ENCODE measurements at places on chromosomes 13 and 19. TPM values are rescaled to one million over a fixed set of nuclear protein-coding genes. Genes with fewer than 3 reads are reported as not detected.

Gene KCNJ14
- 1.5 TPM for total RNA-seq

Gene GNA15
- total RNA-seq: not detected

Gene ZNF708
- 1.1 TPM for total RNA-seq

Gene KASH5
- total RNA-seq: not detected

Gene MAST1
- total RNA-seq: 3.0 TPM

Gene CLPTM1
- 172 TPM for total RNA-seq

Gene ZNF491
- total RNA-seq: not detected

Gene ZNF586
- total RNA-seq: 6.3 TPM

Gene ALOX5AP
- 7.1 TPM for total RNA-seq

Gene NBEA
- 1.5 TPM for total RNA-seq

Gene CBY2
- total RNA-seq: not detected

Gene PRX
- total RNA-seq: 1.3 TPM

Gene ADPRHL1
- 17.5 TPM for total RNA-seq

Gene POSTN
- total RNA-seq: not detected

Gene PPAN
- 42.9 TPM for total RNA-seq

Gene PABPC3
- 0.11 TPM for total RNA-seq

Gene APOC4
- not detected for total RNA-seq

Gene SLITRK1
- total RNA-seq: not detected

Gene COL4A1
- 93.4 TPM for total RNA-seq

Gene APC2
- total RNA-seq: 2.1 TPM

All from A549 treated with GW870086 at 1 μM for 4 hours (cell line).